ENCODE measurements at places on chromosomes 7 and 10. TPM values are rescaled to one million over a fixed set of nuclear protein-coding genes. Genes with fewer than 3 reads are reported as not detected.

DNA sequence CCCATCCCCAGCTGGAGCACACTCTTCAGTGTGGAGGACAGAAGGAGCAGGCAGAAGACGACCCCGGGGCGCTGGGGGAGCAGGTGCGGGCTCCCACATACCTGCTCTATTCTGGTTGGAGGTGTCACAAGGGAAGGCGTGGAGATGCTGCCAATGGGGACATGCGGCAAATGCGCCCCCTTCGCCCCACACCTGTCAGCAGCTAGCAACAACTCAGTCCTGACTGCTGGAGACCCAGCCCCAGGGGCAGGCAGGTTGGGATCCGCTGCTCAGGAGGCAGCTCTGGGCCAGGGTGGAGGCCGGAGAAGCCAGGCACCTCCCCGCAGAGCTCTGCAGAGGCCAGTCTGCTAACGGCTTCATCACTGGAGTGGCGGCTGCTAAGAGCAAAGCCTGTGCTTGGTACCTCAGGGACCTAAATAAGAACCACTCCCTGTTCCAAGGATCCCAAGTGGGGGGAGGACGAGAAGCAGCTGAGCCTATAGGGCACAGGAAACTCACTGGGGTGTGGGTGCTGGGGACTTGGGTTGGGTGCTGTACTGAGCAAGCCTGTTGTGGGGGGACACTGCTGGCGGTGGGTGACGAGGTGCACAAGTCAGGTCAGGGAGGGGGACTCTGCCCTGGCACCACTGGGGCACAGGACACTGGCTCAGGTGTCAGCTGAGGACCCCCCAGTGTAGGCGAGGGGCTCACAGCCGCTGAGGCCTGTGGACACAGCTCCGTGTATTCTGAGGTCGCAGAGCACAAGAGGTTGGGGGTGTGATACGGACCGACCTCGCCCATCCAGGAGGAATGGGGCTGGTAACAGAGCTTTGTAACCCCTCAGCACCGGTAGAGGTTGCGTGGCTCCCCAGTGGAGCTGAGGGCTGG, 19.2 kb upstream of the GPR146 start:
- no peaks in the 10 kb centered on the region for H3K36me3 ChIP-seq
- H3K27ac ChIP-seq, result no peak overlapping the region
- H3K4me1 ChIP-seq, result peaks cover 6% of the 10 kb centered on the region

GRCh38 chr10:60496181-60496580, 106.5 kb upstream of the ANK3 start:
- H3K4me3 ChIP-seq, result no peak overlapping the region
- peaks cover 10% of the 10 kb centered on the region for H3K4me1 ChIP-seq
- H3K27me3 ChIP-seq, result no peaks in the 10 kb centered on the region
- no peak overlapping the region for H3K27ac ChIP-seq
- peak; percentile 69 for DNase-seq

GRCh38 chr7:15525652-15526263, 36.1 kb downstream of the AGMO start:
- H3K4me1 ChIP-seq, result no peaks in the 10 kb centered on the region
- no peak for DNase-seq
- no peaks in the 10 kb centered on the region for H3K36me3 ChIP-seq
- H3K4me3 ChIP-seq, result no peak overlapping the region
- H3K27ac ChIP-seq, result no peak overlapping the region
- no peaks in the 10 kb centered on the region for H3K27me3 ChIP-seq

- DNase-seq, result no peak
- H3K4me1 ChIP-seq, result no peaks in the 10 kb centered on the region
- H3K36me3 ChIP-seq, result peaks cover 29% of the 10 kb centered on the region
- H3K27ac ChIP-seq, result no peak overlapping the region
Observed at GRCh38 chr7:130614449-130614848, 54.1 kb downstream of the COPG2 start.

CAMK2B gene
- total RNA-seq, result 7.7 TPM

DNA sequence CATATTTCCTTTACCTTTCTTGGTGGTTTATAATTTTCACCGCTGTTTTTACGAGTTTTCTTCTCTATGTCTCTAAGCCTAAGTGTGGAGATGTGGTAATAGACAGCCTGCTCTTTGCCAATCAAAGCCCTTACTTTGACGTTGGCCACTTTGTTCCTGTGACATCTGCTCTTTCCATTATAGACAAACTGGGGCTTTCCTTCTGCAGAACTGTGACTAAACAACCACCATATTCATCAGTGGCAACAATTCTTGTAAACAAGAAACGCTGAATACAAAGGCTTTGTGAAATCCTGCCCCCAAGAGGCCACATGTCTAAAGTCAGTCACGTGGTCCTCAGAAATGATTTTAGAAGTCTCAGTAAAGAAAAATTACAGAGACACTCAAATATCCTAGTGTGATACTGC, 59.6 kb upstream of the CAPZA2 start:
- no peak overlapping the region for H3K4me3 ChIP-seq
- H3K27me3 ChIP-seq, result no peaks in the 10 kb centered on the region
- H3K4me1 ChIP-seq, result no peaks in the 10 kb centered on the region

GTPBP10 gene
- 5.4 TPM for total RNA-seq

- H3K4me1 ChIP-seq, result no peaks in the 10 kb centered on the region
- H3K27me3 ChIP-seq, result no peaks in the 10 kb centered on the region
- no peak overlapping the region for H3K27ac ChIP-seq
- H3K4me3 ChIP-seq, result no peak overlapping the region
Observed at GRCh38 chr7:41292487-41292886, 410.4 kb downstream of the INHBA start.

TBXAS1 gene
- 4.1 TPM for total RNA-seq

SFRP5 gene
- total RNA-seq, result 35.0 TPM

DNA sequence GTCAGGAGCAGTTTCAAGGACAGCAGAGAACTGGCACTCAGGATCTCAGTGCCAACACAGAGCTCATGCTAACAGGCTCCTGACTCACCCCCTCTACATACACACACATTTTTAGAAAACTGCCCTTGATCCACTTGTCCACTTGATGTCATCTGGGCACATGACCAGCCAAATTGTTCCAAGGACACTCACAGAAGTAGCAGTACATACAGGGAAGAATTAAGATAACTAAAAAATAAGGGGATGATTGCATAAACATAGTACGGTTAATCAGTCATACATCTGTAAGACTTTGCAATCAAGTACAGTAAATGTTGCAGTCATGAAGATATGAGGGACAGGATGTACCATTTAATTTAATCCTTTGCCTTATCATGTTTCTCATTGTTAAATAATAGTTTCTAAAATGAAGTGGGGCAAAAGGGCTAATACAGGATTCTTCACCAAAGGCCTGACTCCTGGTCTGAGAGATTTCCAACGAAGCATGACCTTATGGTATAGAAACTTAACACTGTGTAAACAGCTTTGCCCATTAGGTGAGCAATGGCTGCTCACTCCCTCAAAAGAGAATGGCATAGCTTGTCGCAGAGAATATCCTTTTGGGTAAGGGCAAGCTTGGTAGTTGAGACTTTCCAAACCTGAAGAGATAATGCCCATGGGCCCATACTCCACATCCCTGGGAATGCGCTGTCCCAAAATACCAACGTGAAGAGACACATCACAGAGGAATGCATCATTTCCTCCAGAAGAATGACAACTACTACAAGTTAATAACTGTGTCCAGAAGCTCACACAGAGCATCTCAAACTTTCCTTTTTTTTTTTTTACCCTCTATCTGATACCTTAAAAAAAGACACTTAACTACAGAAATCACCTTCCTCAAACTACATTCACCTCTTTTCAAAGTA, 94.1 kb downstream of the ARMH3 start:
- H3K27ac ChIP-seq, result peak overlapping the region; percentile 61
- peak; percentile 56 for DNase-seq
- no peaks in the 10 kb centered on the region for H3K27me3 ChIP-seq
- peaks cover 49% of the 10 kb centered on the region for H3K4me1 ChIP-seq
- no peaks in the 10 kb centered on the region for H3K36me3 ChIP-seq

GRCh38 chr10:49307921-49308320, 9.0 kb downstream of the C10orf71 start:
- no peaks in the 10 kb centered on the region for H3K36me3 ChIP-seq
- DNase-seq, result no peak
- peaks cover 21% of the 10 kb centered on the region for H3K4me1 ChIP-seq
- no peaks in the 10 kb centered on the region for H3K27me3 ChIP-seq

- DNase-seq, result peak; percentile 83
- no peak overlapping the region for H3K4me3 ChIP-seq
- peaks cover 15% of the 10 kb centered on the region for H3K4me1 ChIP-seq
- H3K27me3 ChIP-seq, result no peaks in the 10 kb centered on the region
- no peaks in the 10 kb centered on the region for H3K36me3 ChIP-seq
Observed at GRCh38 chr10:68156373-68157185, 47.3 kb downstream of the MYPN start.

- no peaks in the 10 kb centered on the region for H3K4me1 ChIP-seq
- H3K36me3 ChIP-seq, result no peaks in the 10 kb centered on the region
- no peak for DNase-seq
- H3K27me3 ChIP-seq, result no peaks in the 10 kb centered on the region
- H3K4me3 ChIP-seq, result no peak overlapping the region
- no peak overlapping the region for H3K27ac ChIP-seq
Observed at GRCh38 chr7:47792521-47793121, 155.6 kb downstream of the PKD1L1 start.

DNA sequence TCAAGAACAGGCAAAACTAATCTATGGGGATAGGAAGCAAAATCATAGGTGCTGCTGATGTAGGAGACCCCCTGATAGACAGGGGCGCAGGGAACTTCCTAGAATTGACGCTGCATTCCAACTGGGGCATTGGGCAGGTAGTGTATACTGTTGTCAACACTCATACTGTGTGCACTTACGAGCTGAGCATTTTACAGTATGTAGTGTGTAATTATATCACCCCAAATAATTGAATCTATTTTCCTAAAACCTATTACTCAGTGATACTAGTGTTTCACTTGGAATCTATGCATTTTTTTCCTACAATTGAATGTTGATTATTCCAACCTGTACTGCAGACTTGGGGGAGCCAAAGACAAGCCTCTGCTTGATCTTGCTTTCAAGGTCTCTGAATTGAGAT, 207.0 kb upstream of the PRKCQ start:
- H3K27me3 ChIP-seq, result peaks cover 7% of the 10 kb centered on the region
- H3K4me3 ChIP-seq, result no peak overlapping the region
- DNase-seq, result no peak

DNA sequence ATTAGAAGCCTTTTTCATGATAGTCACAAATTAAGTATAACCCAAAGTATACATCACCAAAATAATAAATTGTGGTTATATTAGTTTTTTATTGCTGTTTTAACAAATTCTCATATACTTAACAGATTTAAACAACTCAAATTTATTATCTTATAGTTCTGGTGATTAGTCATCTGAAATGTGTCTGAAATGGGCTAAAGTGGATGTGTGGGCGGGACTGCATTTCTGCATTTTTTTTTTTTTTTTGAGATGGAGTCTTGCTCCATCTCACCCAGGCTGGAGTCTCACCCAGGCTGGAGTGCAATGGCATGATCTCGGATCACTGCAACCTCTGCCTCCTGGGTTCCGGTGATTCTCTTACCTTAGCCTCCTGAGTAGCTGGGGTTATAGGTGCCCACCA, 891.5 kb upstream of the CELF2 start:
- H3K4me1 ChIP-seq, result no peaks in the 10 kb centered on the region
- no peaks in the 10 kb centered on the region for H3K27me3 ChIP-seq
- no peak overlapping the region for H3K27ac ChIP-seq
- DNase-seq, result peak; percentile 57
- no peaks in the 10 kb centered on the region for H3K36me3 ChIP-seq

DNA sequence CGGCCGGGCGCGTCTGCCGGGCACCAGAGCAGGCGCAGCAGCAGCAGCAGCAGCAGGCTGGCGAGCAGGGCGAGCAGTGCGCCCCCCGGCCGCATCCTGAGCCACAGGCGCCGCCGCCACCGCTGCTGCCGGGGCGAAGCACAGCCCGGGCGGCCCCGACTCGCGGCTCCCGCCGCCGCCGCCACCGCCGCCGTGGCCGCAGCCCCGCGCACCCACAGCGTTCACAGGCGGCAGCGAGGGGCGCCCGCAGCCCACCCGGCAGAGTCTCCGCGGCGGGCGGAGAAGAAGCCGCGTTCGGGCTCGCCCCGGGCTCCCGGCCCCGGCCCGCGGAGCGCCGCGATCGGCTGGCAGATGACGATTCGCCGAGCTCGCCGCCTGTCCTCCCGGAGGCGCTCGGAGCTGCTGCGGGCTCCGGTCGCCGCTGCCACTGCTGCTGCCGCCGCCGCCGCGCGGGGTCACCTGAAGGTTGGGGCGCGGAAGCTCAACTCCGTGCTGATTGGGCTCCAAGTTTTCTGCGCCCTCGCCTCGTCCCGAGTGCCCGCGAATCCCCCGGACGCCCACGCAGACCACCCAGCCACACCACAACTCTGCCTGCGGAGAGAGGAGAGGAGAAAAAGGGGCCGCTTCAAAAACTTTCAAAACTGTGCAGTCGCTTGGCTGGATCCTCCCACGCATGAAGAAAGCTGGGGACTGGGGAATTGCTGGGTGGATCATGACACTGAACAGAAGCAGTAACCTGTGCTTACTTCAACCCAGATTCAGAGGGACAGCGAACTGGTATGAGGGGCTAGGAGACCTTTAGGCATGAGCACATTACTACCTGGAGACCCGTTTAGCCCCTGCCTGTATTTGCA, at the start of gene ST8SIA6:
Gene ST8SIA6, minus strand, starts transcription at position 435 of the 854 bp plus-strand sequence. Its CDS starts 340 bp downstream, at position 95.
- H3K4me3 ChIP-seq, result peak within 1 kb of the TSS; percentile 50
- DNase-seq, result peak; percentile 63
- no peaks in the 10 kb centered on the region for H3K36me3 ChIP-seq
- no peaks in the 10 kb centered on the region for H3K4me1 ChIP-seq
- H3K27ac ChIP-seq, result no peak within 1 kb of the TSS
- H3K27me3 ChIP-seq, result peaks cover 56% of the 10 kb centered on the region

MBLAC1 gene
- 3.7 TPM for total RNA-seq

GRCh38 chr7:133253519-133253875, 619 bp downstream of the EXOC4 start:
- peak overlapping the region; percentile 92 for H3K27ac ChIP-seq
- peak; percentile 25 for DNase-seq
- peak overlapping the region; percentile 68 for H3K4me3 ChIP-seq

GRCh38 chr10:17237915-17238444, 9.9 kb downstream of the VIM start:
- H3K4me1 ChIP-seq, result no peaks in the 10 kb centered on the region
- H3K4me3 ChIP-seq, result no peak overlapping the region
- H3K27ac ChIP-seq, result no peak overlapping the region
- peaks cover 52% of the 10 kb centered on the region for H3K36me3 ChIP-seq
- H3K27me3 ChIP-seq, result no peaks in the 10 kb centered on the region
- DNase-seq, result no peak

- no peak overlapping the region for H3K27ac ChIP-seq
- no peak for DNase-seq
Observed at GRCh38 chr10:15349112-15349511, 22.0 kb downstream of the FAM171A1 start.

C7orf33 gene
- total RNA-seq, result not detected

GRCh38 chr7:142933092-142933475, 462 bp downstream of the TRPV5 start:
- no peaks in the 10 kb centered on the region for H3K27me3 ChIP-seq
- DNase-seq, result no peak
- no peak overlapping the region for H3K27ac ChIP-seq
- H3K4me1 ChIP-seq, result no peaks in the 10 kb centered on the region

DNA sequence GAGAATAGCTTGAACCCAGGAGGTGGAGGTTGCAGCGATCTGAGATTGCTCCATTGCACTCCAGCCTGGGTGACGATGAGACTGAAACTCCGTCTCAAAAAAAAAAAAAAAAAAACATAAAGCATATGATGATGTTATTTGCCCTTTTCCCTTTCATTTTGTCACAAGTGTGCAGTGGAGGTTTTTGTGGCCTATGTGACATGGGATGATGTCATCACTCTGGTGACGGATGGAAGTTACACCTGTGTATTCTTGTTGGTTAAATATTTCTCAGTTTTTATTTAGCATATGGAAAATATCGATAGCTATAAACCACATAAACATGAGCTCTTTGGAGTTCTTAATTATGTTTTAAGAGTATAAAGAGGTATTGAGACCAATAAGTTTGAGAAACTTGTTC, 71.8 kb upstream of the EMX2 start:
- H3K4me3 ChIP-seq, result no peak overlapping the region
- no peaks in the 10 kb centered on the region for H3K36me3 ChIP-seq
- no peaks in the 10 kb centered on the region for H3K4me1 ChIP-seq
- DNase-seq, result no peak
